Occipital lobe (tissue), 3 donors: ENCODE measurements at places on chromosomes 4 and X.

DNA sequence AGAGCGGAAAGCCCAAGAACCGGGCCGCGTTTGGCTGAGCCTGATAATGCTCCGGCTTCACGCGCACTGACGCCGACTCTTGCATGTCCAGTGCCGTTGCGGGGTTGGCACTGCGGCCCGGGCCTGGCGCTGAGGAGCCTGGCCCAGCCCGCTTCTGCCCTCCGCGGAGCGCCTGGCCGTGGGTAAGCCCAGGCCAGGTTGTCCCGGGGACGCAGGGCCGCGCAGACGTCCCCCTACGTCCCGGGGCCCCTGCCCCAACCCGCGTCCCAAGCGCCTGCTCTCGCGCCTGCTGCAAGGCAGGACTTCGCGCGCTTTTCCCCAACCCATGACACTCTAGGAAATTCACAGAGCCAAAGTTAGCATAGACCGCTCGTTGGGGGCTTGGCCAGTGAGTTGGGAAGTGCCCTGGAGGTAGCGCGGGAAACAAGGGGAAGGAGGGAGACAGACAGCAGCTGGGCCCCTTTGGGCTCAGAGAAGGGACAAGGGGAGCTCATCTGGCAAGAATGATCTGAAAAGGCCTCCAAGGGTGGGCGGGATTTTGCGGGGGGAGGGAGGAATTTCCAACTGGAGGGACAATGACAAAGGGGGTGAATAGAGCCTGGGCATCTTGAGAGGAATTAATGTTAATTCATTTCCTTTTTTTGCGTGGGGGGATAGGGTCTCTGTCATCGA lies 665 bp upstream of the LRPAP1 start:
- no peak for DNase-seq

DNA sequence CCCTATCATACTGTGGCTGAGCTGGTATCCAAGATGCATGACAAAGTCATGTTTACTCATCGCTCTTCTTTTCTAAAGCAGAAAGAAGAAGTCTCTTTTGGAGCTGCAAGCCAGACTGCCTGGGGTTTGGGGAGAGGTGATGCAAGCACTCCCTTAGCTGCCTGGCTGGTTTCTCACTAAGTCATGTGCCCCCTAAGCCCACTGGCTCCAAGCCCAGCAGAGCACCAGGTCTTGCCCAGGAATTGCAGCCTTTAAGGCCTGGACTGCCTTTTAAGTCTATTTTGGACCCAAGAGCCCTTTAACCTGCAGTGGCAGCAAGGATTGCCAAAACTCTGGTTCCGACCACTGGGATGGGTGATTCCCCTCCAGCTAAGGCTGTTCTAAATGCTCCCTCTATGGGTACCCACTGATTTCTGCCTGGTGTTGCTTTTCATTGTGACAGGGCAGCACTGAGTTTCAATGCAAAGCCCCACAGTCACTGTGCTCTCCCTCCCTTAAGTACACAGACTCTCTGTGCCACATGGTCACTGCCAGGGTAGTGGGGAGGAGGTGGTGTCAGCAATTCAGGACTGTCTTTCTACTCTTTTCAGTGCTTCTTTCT lies 548.6 kb downstream of the TLL1 start:
- no peak for DNase-seq

DNA sequence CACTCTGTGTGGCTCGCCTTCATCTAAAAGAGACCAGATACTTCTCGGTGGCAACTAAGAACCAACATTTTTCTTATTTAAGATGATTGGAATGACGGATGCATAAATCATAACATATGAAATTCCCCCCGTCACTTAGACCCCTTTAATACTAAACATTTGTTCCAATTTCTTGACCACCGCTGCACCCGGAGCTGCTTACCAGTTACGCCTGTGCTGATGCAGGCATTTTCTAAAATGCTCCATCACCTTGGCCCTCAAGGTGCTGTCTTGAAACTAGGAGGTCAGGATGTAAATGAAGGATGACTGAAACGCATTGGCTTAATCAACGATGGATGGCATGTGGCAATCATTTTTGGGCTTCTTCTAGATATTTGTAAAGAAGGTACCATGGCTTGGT lies 130.0 kb downstream of the CPZ start:
- no peak for DNase-seq

GRCh38 chrX:129665916-129666644 lies 11.3 kb upstream of the APLN start:
- no peak for DNase-seq

GRCh38 chr4:6229095-6229494 lies 28.7 kb upstream of the JAKMIP1 start:
- DNase-seq = peak; percentile 31

- DNase-seq = no peak
These were observed 18.9 kb upstream of the SMIM10 start for GRCh38 chrX:134971926-134972325.

GRCh38 chr4:36317721-36318120 lies 36.3 kb downstream of the DTHD1 start:
- no peak for DNase-seq

DNA sequence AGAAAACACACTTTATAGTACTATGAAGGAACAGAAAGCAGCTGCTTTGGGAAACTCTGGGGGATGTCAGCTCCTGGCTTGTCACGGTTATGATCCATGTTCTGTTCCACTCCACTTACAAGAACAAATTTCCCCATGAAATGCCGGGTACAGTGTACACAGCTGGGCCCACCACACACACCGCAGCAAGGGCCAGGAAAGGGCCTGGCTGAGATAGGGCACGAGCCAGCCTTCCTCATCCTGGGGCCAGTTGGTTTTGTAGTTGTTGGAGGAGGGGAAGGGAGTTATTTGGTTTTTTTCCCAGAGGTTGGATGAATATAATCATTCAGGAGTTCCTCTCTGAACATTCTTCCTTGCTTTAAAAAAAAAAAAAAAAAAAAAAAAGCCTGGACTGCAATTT lies 56.8 kb downstream of the SEPSECS start:
- DNase-seq = no peak
